8988T (cell line): ENCODE measurements at places on chromosomes 2 and 18.

DNA sequence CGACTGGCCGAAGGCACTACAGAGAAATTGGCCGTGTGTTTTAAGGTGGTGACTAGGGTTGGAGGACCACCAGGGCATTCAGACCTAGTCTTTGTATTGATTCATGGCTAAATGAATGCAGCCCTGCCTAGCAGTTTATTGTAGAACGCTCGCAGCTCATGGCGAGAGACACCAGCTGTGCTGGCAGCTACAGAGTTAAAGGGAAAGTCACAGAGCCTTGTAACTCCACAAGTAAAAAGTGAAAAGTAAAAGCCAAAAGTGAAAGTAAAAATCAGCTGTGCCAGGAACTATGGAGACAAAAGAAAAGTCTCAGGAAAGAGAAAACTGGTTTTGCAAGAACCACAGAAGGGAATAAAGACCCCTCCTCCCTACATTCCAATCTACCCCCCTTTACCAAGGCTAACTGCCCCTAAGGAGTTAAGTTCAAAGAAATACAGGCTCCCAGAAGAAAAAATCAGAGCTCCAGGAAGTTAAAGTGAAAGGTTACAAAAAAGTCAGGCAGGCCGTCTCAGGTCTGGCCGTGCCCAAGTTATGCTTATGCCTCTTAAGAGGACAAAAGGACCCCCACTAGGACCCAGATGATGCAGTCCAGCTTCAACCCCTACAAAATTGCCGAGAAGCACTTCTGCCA lies 46.4 kb upstream of the SELENOI start:
- no peak for DNase-seq

DNA sequence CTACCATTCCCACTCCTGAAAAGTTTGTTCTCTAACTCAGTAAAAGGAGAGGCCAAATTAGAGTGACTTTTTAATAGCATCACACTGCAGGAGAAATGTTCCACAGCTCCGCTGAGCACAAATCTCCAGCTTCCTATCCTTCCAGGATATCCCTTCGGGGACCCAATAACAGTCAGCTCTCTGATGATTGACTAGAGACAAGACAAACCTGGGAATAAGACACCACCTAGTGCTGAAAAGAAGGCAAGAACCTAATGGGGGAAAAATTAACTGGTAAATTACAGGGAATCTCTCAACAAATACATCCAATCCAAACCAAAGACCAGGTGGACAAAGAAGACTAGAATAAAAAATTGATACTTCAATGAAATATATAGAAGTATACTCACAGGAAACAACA lies 977.1 kb upstream of the SOX11 start:
- DNase-seq: no peak

DNA sequence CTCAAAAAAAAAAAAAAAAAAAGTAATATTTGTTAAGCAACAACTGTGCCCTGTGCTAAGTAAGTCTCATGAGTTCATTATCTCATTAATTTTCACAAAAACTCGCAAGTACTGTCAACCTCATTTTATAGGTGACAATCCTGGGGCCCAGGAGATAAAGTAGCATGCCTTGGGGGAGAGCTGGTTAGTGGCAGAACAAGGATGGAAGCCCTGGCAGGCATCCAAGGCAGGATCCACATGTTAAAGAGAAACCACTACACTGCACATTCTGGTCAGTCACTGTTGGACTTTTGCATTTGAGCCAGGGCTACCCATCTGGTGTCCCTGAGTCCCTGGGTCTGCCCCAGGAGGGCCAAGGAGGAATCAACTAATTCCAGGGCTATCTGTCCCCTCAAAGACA lies 54.6 kb downstream of the ZFP36L2 start:
- no peak for DNase-seq

- DNase-seq: no peak
Measured at GRCh38 chr2:119259296-119259860, 35.7 kb downstream of the STEAP3 start.

GRCh38 chr2:154855138-154855537 lies 156.6 kb downstream of the KCNJ3 start:
- no peak for DNase-seq

- DNase-seq: no peak
Measured at GRCh38 chr2:149606251-149606811, 18.8 kb upstream of the MMADHC start.

DNA sequence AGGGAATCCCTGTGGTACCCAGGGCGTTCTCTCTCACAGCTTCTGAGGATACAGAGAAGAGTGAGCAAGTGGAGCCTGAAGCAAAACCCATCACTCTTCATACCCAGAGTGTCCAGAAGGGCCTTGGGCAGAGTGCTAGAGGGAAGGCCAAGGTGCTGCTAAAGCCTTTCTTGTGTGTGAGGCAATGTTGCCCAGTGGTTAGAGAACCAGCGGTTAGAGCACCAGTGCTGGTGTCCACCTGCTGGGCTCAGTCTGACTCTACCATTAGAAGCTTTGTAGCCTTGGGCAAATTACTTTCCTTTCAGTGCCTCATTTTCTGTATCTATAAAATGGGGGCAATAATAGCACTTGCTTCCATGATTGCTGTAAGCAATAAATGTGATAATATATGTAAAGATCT lies 210.5 kb upstream of the SKOR2 start:
- no peak for DNase-seq

- no peak for DNase-seq
Measured at GRCh38 chr2:212929971-212930370, 221.4 kb downstream of the IKZF2 start.

DNA sequence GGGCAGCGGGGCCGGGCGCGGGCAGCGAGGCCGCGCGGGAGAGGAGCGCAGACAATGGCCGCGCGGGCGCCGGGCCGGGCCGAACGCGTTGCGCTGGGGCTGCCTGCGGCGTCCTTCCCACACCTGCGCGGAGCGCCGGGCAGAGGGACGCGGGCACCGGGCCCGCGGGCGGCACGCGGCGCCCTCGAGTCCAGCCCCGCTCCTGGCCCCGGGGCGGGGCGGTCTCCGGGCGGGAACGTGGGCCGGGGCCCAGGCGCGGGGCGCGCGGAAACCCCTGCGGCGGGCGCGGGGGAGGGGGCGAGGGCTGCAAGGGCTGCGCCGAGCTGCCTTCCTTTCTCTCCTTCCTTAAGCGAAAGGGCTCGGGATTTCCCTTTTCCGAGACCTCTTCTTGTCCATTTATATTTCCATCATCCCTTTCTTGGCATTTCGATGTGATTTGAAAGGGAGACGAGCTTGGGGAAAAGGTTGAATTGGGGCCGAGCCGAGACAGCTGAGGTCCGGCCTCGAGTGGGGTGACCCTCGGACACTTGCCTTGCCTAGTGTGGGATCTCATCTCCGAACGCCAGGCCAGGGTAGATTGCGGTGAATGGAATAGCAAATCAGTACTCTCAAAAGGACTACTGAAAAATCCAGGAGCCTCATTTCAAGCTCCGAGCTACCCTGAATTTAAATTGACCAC lies 676 bp downstream of the KLHL23 start:
- peak; percentile 25 for DNase-seq

DNA sequence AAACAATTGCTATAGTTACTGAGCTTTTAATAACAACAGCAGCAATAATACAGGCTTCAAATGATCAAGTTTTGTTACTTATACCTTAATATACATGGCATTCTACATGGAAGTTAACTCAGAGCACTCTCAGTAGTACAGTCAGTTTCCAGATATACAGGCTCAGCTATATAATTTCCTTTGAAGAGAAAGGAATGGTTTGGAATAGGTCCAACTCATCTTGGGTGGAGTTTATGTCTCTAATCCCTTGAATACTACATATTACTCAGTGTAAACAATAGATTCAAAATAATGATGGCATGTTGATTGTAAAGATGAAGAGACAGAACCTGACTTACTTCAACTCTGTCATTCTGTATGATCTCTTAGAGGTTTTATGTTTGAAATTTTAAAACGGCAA lies 174.9 kb downstream of the EPHA4 start:
- DNase-seq: no peak

- DNase-seq: no peak
Measured at GRCh38 chr2:191081411-191082155, 67.6 kb upstream of the STAT1 start.

GRCh38 chr2:162123806-162124758 lies 28.0 kb downstream of the GCG start:
- no peak for DNase-seq

GRCh38 chr18:23049698-23050373 lies 85.4 kb upstream of the CABLES1 start:
- DNase-seq: no peak

GRCh38 chr2:182066400-182067087 lies 80.9 kb downstream of the PPP1R1C start:
- no peak for DNase-seq

DNA sequence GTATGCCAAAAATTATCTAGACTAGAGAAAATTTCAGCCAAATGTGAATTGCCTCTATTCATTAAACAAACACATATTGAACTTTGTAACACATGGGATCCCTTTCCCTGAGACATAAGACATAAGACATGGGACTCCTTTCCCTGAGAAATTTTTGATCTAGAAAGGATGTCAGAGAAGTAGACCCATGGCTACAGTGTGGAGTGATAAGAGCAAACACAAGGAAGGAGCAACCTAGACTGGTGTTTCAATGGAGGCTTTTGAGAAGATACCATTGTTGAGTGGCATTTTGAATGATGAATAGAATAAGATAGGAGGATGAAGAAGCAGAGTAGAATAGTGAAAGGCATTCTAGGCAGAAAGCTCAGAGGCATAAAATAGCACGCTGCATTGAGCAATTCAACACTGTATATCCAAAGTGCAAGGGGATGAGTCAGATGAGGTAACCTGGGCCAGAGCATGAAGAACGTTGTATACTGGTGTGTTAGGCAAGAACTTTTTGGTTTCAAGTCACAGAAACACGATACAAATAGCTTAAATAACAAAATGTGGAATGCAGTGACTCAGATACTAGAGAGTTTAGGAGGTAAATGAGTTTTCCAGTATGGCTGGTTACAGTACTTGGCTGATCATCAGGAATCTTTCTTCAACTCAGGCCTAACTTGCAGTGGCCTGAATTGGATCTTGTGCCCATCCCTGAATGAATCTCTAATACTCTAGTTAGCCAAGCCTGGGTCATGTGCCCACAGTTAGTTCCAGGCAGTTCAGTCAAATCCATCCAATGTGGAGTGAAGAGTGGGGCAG lies 129.8 kb upstream of the TANK start:
- DNase-seq: no peak

GRCh38 chr2:96489261-96489660 lies 15.9 kb downstream of the NEURL3 start:
- DNase-seq: no peak

GRCh38 chr2:158486970-158487325 lies 30.2 kb downstream of the PKP4 start:
- DNase-seq: no peak

- no peak for DNase-seq
Measured at GRCh38 chr2:112686348-112687217, 34.2 kb upstream of the NT5DC4 start.

- no peak for DNase-seq
Measured at GRCh38 chr2:5885451-5886173, 193.4 kb downstream of the SOX11 start.

DNA sequence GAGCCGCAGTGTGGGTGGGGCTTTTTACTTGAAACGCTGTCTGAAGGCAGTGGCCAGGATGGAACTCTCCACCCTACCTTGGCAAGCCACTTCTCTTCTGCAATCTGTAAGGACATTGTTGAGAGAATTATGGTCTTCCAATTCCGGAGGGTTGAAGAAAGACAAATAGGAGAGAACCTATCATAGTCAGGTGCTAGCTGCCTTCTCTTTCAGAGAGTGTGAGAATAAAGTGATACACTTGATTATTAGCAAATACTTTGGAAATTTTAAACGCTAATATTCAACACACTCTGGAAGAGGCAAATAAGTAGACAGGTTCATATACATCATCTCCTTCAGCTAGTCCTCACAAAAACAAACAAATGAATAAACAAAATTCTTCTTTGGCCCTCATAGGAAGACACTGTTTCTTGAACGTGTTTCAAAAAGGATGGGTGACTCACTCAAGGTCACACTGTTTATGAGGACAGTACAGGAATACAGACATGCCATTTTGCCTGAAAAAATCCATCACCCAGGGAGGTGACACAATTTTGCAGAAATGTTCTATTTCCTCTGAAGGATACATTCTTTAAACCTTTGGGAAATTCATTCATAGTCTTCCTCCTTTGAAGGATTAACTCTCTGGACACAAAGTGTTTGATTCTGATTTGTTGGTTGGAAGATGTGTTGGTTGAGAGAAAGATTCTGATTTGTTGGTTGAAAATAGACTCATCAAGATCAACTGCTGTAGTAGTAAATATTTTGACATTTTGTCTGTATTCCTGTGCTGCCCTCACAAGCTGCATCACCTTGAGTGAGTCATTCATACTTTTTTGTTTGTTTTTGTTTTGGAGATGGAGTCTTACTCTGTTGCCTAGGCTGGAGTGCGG lies 2.2 kb upstream of the IL1RN start:
- no peak for DNase-seq

DNA sequence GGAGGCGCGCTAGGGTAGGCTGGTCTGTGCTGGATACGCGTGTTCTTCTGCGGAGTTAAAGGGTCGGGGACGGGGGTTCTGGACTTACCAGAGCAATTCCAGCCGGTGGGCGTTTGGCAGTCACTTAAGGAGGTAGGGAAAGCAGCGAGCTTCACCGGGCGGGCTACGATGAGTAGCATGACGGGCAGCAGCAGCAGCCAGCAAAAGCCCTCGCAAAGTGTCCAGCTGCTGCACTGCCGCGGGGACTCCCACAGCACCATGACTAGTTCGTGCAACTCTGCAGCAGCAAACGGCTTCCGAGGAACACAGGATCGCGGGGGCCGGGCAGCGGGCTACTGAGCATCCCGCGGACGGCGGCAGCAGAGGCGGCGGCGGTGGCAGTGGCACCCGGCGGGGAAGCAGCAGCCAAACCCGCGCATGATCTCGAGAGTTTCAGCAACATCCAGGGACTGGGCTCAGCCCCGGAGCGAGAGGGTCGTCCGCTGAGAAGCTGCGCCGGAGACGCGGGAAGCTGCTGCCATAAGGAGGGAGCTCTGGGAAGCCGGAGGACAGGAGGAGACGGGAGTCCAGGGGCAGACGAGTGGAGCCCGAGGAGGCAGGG lies 368 bp downstream of the TMEFF2 start:
- DNase-seq: no peak

GRCh38 chr2:36486521-36487044 lies 111.4 kb downstream of the FEZ2 start:
- no peak for DNase-seq

DNA sequence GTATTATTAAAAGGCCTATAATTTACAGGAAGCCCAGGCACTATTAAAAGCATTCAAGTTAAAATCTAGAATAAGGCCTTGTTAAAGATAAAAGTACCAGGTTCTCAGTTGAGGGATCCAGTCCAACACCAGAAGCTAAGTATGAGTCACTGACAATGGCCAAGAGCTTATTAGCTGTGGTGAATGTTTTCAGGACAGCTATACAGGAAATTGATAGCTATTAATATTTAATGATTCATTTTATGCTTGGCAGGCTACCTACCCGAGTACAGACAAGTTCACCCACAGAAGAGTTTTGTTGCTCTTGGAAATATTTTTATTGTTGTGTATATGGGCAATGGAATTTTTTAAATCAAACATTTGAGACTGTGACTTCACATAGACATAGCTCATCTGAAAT lies 729.6 kb upstream of the ZNF804A start:
- no peak for DNase-seq
